Activated CD4-positive, alpha-beta T cell treated with anti-CD3 and anti-CD28 coated beads, Interleukin-2, amount 50 U/mL, for 1 hour (primary cell): ENCODE measurements at places on chromosomes 6 and 20.
A peak's percentile ranks its signal among the peaks of the same experiment; 100 is the strongest.

GRCh38 chr6:18349386-18349785 is 37.8 kb upstream of the RNF144B start:
- no peak for DNase-seq

GRCh38 chr6:117169781-117170281 is 95.5 kb upstream of the VGLL2 start:
- no peak for DNase-seq

- peak; percentile 56 for DNase-seq
Measured at GRCh38 chr20:37615340-37616109, 78.3 kb upstream of the CTNNBL1 start.

- peak; percentile 59 for DNase-seq
Measured at GRCh38 chr20:62953839-62954703, 1.6 kb downstream of the SLC17A9 start.

GRCh38 chr20:56780266-56780665 is 151.2 kb downstream of the TFAP2C start:
- no peak for DNase-seq

DNA sequence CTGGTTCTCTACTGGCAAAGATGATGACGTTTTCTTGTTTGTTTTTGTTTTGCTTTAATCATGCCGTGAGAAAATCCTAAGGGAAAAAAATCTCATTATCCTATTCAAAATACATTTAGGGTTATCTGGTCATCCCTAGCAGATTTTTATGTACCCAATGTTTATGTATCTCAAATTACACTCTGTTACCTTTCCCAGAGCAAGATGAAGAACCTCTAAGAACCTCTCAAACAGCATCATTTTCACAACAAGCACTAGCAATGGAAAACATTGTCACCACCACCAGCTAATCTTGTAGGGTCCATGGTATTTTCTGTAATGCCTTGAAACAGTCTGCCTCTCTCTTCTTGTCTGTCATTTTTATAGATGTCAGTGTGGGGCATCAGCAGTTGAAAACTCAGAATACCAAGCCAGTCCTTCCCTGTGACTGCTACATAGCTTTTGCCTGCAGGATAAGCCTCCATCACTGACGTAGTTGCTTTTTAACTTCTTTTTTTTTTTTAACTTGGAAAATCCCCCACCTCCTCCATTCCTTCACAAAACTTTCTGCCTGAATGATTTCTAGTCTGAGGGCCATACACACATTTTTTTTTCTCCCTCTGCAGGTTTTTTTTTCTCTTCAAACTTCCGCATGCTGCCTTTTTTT is 2.4 kb upstream of the SNAP25 start:
- DNase-seq = no peak

- DNase-seq = no peak
Measured at GRCh38 chr6:32191696-32192607, 491 bp downstream of the GPSM3 start.

GRCh38 chr6:111950661-111951496 is 77.6 kb upstream of the FYN start:
- DNase-seq = no peak
